ENCODE measurements at places on chromosomes 2 and 18.

GRCh38 chr2:14137643-14138042 lies 494.9 kb upstream of the LRATD1 start:
- no peak for DNase-seq

DNA sequence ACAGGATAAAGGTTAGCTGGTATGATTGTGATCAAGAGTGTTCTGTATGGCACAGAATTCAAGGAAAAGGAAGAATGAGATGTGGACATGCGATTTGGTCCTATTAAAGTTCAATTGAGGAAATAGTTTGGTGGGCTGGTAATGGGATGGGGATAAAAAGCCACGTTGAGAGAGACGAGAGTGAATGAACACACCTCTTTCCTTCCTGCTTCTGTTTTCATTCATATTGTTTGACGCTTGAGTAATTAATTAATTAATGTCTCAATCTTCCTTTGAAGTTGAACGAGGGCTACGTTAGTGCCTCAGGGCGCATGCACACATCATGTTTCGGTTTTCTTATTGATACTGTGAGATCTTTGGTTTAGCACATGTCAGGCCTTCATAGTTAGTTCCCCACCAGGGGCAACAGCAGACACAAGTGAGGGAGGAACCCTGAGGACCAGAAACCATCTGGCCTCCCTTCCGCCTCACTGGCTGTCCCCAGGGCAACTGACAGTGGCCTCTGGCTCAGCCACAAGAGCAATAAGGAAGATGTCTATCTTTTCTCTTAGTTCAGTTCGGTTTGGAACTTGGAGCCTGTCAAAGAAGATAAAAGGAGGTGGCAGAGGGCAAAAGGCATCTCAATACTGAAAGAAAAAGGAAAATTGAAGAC lies 116.0 kb downstream of the LIPG start:
- DNase-seq: no peak

- DNase-seq: no peak
Measured at GRCh38 chr18:50432915-50433314, 58.1 kb downstream of the SKA1 start.

- DNase-seq: no peak
Measured at GRCh38 chr2:98242003-98242402, 104.3 kb upstream of the CNGA3 start.

DNA sequence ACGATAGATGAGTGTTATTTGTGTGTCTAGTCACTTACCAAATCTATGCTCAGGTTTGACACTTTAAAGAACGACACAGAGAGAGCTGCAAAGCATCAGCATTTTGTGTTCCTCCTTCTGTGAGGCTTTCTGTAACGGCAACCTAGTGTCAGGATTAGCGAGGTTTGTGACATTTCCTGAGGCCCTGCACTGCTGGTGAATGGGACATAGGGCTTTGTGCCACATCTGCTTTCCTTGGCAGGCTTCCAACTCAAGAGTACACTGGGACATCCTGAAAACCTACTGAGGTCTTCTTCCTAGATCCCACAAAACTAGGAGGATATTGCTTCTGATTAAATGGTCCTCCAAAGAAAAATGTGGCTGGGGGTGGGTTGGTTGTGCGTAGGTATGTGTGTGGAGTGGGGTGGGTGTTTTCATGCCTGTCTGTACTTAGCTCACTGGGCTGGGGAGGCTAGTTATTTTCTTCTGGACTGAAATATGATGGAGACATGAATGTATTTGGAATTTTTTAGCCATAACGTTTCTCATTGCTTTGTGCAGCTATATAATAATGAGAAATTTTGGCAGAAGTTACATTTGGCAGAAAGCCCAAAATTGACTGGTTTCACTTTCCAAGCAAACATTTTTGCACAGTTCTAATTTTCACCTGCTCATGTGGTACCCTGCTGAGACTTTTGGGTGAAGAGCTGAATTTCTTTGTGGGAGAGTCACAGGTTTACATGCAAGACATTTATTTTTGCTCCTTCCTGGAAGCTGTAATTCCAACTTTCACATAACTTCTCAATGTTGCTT lies 308.4 kb downstream of the XIRP2 start:
- no peak for DNase-seq

- no peak for DNase-seq
Measured at GRCh38 chr2:42163444-42164045, 5.6 kb upstream of the EML4 start.

DNA sequence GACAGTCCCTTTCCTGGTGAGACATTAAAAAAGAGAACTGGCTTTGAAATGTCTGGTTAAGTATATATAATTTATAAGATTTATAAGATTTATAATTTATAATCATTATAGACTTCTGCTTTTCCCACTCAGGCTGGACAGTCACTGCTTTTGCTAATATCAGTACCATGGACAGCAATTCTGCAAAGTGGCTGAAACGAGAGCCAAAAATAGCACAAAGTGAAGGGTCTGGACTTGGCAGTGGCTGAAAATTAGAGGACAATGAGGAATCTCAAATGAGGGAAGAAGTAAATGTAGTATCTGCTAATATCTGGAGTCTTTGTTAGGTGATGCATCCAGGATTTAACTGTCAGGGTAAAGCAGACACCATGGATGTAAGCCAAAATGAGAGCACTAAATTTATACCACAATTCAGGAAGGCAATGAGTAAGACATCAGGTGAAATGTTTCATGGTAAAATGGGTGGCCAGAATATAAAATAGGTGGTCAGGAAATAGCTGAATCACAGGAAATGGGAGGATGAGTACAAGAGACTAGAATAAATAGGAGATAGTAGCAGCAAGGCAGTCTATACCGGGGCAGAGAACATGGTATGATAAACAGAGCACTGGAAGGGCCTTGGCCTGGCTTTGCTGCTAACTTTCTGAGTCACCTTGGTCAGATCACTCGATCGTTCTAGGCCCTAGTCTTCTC lies 39.6 kb upstream of the BOD1L2 start:
- DNase-seq: no peak

DNA sequence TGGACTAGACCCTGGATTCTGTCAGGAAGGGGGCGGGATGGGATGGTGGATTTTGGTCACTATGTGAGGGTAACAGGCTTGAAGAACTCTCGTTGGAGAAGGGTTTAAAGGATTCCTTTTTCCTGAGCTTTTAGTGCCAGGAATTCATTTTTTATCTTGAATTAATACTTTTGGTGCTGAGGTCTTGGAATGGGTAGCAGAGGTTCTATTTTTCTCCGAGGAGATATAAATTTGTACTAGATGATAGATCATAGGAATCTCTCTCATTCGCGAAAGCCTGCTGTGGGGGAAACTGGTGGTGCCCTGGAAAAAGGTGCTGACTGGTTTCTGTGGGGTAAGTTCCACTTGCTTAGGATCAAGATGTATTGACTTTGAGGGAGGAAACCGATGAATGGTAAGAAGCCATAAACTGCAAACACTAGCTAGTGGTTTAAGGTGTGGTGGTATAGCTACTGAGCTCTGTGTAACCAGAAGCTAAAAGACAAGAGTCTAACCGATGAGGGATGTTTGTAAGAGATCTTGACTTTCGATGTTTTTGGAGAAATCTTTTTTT lies 706 bp downstream of the AGPS start:
- no peak for DNase-seq

DNA sequence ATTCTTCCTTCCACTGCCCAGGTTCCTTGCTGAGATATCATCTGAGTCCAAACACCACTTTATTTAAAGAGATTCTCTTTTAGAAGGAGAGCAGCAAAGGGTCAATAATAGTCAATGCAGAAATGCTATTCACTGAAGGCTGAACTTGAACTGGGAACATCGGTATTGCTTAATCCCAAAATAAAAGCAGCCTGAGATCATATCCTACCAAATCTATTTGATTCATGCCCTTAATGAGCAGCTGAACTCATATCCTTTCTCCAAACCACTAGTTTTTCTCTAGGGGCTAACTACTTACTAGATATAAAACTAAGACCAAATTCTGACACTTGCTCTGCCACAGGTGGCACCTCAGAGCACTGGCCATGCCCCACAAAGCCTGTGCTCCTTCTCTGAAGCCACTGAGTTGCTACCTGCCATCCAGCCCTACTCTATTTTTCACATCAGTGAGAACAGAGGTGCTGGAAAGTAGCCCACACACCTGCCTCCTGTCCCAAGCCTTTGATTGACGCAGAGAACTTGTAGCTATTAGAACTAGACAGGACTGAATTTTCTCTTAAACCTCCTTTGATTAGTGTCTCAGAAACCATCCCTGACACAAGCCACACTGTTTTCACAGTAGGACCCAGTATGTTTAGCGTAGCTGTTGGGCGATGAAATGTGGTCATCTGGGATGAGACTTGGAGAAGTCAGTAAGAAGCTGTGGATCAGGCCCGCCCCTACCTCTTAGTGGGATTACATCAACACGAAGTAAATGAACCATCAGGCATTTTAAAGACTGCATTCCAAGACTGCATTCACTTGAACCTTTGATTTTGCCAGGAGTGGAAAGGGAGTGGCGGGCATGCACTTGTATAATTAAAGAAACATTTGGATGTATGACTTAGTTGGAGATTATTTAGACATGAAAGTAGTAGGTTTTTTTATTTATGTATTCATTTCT lies 124.3 kb downstream of the RBMS1 start:
- DNase-seq: no peak

- DNase-seq: no peak
Measured at GRCh38 chr2:159539701-159540100, 76.6 kb downstream of the BAZ2B start.

- no peak for DNase-seq
Measured at GRCh38 chr2:163713534-163714311, 22.1 kb downstream of the FIGN start.

DNA sequence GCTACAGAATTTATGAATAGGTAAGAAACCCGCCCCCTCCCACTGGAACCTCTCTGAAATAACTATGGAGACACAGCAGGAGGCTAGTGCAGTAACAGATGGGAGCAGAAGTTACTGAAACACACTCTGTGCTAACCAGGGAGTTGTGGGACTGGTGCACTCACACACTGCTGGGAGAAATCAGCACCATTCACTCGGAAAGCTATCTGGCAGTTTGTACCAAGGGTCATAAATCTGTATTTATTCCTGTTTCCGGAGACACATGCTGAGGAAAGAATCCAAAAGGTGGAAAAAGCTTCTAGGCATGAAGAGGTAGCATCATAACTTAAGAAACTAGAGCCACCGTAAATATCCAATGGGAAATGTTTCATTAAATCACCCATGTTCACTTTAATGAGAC lies 39.9 kb downstream of the TGFA start:
- no peak for DNase-seq

DNA sequence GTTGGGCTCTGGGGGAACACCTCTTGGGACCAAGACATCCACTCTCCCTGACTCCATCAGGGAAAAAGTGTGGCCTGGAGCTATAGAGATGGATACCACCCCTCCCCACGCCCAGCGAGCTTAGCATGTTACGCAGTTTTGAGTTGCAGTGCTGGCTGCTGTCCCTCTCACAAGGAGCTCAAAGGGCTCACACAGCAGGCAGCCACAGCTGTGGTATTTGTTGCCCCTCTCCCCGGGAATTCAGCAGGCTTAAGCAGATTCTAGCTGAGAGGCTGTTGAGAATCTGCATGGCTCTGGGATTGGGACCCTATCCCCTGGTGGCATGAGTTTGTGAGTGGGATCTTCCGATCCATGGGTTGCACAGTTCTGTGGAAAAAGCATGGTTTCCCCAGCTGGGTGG lies 673.1 kb upstream of the FSHR start:
- no peak for DNase-seq

DNA sequence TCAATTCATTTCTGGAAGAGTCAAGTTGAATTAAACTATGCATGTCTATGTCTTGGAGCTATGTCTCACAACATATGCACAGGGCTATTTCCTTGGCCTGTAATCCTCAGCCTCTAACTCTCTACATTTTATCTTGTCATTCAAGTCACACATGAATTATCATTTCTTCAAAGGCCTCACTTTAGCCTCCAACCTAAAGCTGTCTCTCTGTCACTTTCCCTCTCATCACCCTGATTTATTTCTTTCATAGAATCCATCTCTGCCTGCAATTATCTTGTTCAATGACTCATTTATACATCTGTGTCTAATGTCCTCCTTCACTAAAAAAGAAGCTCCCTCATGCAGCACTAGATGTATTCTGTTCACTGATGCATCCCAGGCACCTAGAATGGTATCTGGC lies 614.2 kb upstream of the REG3G start:
- no peak for DNase-seq

DNA sequence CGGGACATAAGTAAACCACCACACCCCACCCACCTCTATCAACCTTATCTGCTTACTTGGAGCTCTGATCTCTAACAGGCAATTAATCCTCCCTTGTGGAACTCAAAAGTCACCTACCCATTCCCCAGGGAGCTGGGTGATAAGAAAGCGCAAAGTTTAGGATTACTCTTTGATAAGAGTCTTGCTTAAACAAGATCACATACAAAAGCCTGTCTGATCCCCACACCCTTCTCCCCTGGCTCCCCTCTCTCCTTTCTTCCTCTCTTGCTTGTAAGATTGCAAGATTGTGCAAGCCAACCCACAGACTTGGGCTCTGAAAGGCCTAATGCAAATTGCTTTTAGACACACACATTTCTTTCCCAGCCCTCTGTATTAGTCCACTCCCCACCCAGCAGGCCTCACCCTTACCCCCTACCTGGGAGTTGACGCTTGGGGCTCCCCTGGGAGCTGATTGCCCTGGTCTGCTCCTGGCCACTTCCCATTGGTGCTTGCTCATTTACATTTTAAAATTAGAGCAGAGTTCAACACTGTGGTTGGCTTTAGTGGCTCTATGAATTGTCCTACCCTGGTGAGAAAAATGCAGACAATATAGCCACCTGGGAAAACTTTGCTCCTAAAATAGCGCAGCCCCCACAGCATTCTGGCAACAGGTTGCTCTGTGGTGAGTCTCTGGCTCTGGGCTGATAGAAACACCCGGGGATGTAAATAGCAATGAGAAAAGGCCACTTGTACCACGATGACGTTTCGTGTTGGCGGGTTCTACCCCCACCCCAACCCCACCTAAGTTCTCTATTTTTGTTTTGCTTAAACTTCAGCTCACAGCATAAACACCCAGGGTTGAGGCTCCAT lies 92.8 kb upstream of the MSH2 start:
- no peak for DNase-seq

Data from stimulated activated CD8-positive, alpha-beta memory T cell treated with anti-CD3 and anti-CD28 coated beads, Interleukin-15, amount 100 ng/mL, for 48 hours (primary cell).